ENCODE measurements at places on chromosomes 13 and 19.

DNA sequence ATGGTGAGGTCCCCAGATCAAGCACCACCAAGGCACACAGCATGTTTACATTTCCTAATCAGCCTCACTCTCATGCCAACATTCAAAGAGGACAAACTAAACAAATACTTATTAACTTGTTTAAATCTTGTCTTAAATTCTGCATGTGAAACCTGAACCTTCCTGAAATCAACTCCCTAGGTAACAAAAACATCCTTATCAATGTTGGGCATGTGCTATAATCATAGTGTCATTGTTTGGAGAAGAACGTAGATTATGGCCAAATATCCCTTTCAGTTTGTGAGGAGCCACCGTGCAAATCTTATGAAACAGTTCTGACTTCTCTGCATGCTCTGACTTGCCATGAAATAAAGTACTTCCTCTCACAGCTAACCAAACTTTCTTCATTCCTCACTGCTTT, 123.8 kb downstream of the NDFIP2 start:
- DNase-seq = no peak

DNA sequence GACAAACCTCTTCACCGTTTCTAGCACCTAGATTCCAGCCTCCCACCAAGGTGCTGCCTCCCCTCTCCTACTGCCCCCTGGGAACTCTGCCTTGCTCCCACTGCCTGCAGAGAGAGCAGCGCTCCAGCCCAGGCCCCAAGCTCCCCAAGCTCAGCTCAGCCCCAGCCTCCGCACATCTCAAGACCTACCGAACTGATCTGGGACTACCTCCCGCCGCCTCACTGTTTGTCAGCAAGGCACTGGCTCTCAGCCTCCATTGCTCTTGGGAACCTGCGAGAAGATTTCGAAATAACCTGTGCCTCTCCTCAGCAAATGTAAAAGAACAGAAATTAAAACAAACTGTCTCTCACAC, 92.4 kb upstream of the GPR183 start:
- no peak for DNase-seq

DNA sequence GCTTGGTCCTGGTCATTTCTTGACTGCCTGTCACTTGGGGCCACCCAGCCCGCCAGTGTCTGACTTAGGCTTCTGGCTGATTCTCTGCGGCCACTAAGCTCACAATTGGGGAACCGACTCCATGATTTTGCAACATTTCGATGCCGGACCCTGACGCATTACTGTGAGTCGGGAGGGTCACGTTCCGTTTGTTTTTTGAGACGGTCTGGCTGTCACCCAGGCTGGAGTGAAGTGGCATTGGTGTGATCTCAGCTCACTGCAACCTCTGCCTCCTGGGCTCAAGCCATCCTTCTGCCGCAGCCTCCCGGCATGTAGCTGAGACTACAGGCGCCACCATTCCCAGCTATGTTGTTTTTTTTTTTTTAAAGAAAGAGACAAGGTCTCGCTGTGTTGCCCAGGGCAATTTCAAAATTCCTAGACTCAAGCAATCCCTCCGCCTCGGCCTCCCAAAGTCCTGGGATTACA, 3.2 kb upstream of the ADAT3 start:
- DNase-seq = no peak

DNA sequence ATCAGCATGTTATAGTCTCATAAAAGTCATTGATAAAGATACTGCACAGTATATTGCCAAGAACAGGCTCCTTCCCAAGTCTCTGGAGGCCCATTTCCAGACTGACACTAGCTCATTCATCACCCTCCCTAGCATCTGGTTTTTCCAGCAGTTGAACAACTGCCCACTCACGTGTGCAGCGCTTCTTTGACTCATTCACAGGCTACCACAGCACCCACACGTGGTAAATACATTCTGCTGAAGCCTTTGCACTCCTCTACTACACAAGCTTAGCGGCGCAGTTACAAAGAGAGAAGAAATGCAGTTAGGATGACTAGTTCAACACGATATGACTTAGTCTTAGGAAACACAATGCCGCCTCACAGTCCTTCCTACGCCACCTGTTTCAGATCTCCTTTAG, 87.7 kb downstream of the DOCK9 start:
- peak; percentile 78 for DNase-seq

DNA sequence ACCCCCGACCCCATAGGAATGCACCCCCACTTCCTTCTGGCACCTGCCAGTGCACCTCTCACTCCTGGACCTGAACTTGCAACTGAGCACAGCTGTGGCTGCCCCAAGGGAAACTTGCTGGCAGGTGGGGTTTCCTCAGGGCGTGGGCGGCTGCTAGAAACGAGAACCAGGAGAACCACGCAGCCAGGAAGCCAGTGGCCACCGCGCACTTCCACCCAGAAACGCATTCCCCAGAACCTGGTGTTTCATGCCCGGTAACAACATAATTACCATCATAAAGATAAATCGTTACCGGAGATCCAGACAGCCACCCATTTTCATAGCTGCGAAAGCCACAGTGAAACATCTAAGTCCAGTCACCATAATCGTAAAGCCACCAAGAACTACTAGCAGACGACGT, 75.2 kb upstream of the C13orf46 start:
- DNase-seq = no peak

GRCh38 chr19:18008814-18009213, 844 bp downstream of the ARRDC2 start:
- DNase-seq = no peak

DNA sequence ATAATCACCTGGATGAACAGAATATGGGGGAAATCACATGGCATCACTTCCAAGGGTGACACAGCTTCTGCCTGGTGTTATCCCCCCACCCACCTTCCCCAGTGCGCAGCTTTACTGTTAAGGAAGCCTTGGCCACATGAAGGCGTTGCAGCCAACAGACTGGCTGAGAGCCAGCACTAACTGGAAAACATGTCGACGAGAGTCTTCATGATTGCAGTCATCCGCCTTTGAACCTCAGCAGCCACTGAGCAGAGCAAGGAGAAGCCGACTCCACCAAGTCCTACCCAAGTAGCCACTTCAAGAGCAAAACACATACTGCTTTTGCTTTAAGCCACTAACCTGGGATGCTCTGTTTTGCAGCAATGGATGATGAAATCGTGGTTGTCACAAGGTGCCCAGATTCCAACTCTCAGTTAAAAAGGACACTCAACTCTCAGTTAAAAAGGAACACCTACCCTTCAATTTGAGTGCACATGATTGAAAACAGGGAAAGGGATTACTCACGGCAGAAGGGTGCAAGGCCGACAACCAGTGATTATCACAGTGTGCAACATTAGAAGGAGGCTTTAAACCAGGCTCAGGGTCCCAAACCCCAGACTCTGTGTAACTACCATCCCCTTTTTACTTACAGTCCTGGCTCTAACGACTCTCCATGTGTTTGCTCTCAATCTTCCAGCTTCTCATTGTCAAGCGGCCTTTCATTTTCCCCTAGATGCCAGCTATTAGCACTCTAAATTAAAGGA, 149.1 kb downstream of the KLF12 start:
- no peak for DNase-seq

- DNase-seq = no peak
These were observed 70.4 kb upstream of the MRI1 start for GRCh38 chr19:13693889-13694288.

GRCh38 chr19:18225355-18225701, 910 bp downstream of the PDE4C start:
- DNase-seq = no peak

GRCh38 chr13:74215420-74215819, 81.2 kb upstream of the KLF12 start:
- DNase-seq = no peak

GRCh38 chr13:113086991-113087922, 18.3 kb upstream of the F7 start:
- DNase-seq = no peak

DNA sequence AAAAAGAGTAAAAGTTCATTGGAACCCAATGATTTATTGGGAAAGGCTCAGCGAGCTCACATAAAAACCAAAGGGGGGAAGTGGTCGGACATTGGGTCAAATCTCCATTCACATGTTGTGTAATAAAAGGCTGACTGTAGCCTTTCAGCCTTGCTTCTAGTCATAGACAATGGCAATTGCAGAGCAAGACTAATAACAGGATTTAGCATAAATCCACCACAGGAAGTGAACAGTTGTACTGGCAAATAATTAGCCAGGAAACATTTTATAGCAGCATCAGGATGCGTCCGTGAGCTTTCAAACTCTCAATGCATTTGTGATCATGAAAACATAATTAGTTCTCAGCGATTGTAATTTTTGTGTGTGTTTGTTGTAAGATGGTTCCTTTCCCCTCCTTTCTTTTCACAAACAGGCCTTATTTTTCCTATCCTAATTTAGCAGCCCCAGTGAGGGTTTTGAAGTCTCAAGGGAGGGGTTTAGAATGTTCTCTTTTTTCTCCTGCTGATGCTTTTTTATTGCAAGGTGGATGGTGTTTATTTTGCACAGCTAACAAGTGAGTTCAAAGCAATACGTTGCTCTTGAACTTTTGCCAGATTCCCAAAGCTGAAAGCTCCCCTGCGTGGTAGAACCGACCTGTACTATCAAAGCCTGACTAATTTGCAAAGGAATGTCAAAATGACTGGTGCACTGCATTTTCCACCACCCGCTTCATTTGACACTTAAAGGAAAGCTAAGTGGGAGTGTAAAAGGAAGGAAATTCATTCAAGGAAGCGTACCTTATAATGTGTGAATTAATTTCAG, 105.6 kb downstream of the SPRY2 start:
- DNase-seq = no peak

GRCh38 chr19:15293781-15294491, 38.4 kb downstream of the BRD4 start:
- DNase-seq = no peak

GRCh38 chr13:112729408-112729807, 39.6 kb downstream of the ATP11A start:
- no peak for DNase-seq

GRCh38 chr13:99777873-99778272, 193.7 kb downstream of the ZIC5 start:
- no peak for DNase-seq

DNA sequence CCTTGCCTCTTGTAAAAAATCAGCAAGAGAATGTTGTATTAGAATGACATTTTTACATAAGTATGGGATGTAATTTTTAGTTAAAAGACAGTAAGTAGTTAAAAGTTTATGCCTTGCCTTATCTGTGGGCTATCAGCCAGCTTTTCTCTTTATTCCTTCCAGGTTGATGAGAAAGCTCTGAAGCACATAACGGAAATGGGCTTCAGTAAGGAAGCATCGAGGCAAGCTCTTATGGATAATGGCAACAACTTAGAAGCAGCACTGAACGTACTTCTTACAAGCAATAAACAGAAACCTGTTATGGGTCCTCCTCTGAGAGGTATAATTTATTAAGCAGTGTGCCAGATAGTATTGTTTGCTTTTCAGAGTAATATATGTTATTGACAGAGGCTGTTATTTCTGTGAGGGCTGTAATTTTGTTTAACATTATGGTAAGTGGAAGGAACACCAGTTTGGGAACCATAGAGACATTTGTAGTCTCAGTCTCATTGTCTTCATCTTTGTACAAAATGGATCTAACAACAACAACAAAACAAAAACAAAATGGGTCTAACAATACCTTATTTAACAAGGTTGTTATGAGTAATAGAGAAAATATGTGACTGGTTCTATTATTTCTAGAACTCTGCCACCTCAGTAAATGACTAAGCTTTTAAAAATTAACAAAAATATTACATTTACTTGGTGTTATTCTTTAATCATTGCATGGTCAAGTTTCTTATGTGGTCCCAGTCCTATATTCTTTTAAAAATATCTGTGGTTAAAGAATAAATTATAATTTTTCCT, 112.8 kb downstream of the TDRD3 start:
- peak; percentile 15 for DNase-seq

DNA sequence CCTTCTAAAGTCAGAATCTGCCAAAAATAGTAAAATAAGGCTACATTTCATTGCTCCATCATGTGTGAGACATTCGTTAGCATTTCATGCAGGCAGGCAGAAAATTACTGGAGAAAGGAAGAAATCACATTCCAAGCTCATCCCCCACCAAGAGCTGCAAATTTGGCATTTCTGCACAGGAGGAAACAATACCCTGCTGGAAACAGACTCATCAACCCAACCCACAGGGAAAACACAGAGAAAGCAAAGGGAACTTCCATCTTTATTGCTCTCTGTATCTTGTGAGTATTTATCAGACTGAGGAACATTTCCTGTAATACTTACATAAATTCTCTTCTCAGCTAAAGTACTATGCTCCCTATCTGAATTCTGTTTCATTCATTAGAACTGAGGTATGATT, 95.7 kb downstream of the KCTD12 start:
- peak; percentile 35 for DNase-seq

- no peak for DNase-seq
These were observed 33.2 kb downstream of the ZNF787 start for GRCh38 chr19:56087647-56088496.

- DNase-seq = no peak
These were observed 4.4 kb downstream of the BCAT2 start for GRCh38 chr19:48806518-48806817.

DNA sequence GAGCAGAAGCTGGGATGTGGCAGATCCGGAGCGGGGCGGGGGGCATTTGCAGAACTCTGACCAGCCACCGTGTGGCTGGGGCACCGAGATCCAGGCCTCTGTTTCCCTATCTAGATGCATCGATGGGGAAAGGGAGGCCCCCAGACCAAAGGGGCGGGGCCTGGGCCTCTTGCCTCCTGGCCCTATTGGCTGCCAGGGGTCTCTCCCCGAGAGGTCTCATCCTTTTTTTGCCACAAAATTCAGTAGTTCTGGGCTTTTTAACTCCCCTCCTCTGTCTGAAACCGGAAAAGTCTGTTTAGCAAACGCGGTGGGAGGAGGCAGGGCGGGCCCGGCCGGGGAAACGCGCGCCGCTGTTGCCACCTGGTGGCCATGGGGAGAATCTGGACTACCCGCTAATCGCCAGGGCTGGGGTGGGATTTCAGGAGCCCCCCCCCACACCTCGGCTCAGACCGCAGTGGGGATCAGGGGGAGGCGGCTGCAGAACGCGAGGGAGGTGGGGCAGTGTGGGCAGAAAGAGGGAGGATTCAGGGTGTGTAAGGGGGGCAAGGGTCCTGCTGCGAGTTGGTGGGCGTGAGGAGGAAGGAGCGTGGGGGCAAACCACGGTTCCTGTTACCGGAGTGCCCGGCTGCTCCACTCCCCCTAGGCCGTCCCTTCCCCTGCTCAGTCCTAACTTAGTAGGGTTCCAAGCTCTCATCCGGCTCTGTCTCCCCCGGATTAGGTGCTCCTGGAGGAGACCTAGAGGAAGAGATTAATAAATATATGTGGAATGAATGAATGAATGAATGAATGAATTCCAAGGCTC, 28.3 kb downstream of the IL12RB1 start:
- peak; percentile 94 for DNase-seq

GRCh38 chr19:44666852-44667556, 4.3 kb upstream of the CEACAM19 start:
- no peak for DNase-seq

- DNase-seq = no peak
These were observed 10.9 kb upstream of the ADGRE5 start for GRCh38 chr19:14370169-14370939.

DNA sequence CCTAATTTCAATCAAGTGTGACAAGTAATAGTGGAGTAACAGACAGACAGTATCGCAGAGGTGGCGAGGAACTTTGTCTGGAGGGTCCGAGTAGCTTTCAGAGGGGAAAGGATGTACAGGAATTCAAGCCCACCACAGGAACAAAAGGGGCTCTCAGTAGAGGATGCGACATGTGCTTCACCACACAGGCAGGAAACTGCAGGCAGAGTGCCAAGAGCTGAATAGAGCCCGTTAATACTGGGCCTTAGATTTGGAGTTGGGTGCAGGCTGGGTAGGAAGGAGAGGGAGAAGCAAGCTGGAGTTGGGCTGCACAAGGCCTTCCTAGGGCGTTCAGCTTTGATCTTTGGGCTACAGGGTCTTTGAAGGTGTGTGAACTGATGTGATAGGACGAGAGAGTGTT, 1.2 kb downstream of the CCDC70 start:
- no peak for DNase-seq
